ENCODE measurements at places on chromosomes 3 and 15.

DNA sequence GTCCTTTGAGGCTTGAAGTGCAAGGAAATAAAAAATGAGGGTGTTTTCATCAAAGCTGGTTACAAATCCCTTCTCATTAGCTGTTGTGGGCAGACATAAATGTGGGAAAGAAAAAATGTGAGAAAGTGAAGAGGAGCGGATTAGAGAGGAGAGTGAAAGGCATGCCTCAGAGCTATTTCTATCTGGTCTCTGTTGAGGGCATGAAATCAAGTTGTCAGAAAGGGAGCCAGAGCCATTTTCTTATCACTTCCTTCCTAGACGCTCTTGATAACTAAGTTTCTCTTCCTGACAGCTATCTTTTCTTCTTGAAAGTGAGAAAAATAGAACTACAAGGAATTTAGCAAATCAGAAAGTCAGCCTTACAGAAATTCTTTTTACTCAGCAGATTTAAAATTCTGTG, 20.8 kb upstream of the CAPN3 start:
- no peak for DNase-seq

DNA sequence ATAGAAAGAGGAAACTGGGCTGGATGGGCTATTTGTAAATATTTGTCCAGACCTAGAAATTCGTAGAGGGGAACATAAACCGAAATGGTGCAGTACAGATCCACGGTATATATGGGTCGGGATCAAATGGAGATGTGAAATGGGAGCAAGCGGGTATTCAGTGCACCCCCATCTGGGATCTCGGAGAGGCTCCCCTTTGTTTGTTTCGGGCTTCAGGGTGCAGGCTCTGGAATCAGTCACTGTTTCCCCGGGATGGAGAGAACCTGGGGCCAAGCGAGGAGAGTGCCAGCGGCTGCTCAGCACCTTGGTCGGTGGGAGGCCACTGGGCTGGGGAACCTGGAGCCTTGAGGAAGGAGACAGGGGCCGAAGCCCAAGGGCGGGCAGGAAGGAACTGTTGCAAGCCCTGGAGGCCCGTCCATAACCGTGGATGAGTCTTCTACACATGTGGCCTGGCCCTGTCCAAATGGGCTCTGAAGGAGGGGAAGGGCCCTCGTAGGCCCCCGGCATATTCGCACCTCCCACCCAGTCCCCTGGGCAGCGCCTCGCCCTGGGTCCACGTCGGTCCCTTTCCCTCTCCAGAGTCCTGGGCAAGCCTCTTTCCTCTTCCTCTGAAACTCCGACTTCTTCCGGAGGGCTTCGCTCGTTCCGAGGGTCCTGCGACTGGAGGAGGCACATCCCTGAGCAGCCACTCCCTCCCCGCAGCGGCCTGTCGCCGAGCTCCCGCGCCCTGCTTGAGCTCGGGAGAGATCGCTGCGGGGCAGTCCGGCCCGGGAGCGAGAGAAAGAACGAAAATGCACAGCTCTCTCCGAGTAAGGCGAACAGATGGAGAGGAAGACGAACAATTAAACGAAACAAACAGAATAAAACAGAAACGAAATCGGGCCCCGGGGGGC, 3.0 kb downstream of the ISL2 start:
- DNase-seq = no peak

GRCh38 chr3:124986192-124987143, 51.9 kb upstream of the MUC13 start:
- DNase-seq = no peak

DNA sequence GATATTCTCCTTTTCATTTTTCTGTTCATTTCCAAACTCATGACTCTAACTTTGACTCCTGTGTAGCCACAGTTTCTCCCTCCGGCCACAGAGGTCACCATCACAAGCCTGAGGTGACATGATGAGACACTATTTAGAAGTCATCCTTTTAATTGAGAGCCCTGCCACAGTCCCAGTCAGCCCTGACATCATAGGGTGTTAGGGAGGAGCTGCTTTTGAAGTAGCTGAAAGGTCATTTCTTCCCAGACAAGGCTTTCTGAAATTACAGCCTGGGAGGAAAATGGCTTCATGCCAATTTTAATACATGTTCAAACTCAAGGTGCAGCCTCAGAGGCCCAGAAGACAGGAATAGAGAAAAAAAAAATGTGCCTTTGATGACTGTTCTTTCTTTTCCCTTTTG, 532.8 kb upstream of the TGFBR2 start:
- DNase-seq = no peak

Data from stimulated activated CD4-positive, alpha-beta T cell treated with anti-CD3 and anti-CD28 coated beads, Interleukin-1b, Interleukin-23, amount 100 ng/mL, for 1 hour (primary cell).